ENCODE measurements at places on chromosomes 5 and 9.

DNA sequence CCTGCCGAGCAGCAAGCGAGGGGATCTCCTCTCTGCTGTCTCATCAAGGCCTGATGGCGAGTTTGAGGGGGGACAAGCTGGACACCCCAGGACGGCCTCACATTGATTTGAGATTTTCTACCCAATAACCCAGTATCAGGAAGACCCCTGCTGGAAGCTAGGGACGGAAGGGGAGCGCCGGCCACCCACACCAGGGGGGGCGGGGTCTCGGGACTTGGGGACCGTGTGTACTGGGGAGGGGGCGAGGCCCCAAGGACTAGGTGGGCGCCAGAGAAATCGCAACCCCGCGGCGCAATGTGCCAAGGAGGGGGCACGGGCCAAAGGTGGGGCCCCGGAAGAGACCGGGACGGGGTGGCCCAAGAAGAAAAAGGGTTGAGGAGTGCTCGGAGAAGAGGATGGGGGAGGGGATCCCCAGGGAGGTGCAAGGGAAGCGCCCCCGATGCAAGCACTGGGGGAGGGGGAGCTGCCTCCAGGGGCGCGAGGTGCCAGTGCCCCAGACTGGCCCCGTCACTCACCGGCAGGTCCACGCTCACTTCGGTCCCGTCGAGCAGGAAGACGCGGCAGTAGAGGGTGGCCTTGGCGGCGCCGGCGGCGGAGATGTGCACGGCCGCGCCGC, 1.1 kb downstream of the EPB41L4B start:
- no peak for DNase-seq

DNA sequence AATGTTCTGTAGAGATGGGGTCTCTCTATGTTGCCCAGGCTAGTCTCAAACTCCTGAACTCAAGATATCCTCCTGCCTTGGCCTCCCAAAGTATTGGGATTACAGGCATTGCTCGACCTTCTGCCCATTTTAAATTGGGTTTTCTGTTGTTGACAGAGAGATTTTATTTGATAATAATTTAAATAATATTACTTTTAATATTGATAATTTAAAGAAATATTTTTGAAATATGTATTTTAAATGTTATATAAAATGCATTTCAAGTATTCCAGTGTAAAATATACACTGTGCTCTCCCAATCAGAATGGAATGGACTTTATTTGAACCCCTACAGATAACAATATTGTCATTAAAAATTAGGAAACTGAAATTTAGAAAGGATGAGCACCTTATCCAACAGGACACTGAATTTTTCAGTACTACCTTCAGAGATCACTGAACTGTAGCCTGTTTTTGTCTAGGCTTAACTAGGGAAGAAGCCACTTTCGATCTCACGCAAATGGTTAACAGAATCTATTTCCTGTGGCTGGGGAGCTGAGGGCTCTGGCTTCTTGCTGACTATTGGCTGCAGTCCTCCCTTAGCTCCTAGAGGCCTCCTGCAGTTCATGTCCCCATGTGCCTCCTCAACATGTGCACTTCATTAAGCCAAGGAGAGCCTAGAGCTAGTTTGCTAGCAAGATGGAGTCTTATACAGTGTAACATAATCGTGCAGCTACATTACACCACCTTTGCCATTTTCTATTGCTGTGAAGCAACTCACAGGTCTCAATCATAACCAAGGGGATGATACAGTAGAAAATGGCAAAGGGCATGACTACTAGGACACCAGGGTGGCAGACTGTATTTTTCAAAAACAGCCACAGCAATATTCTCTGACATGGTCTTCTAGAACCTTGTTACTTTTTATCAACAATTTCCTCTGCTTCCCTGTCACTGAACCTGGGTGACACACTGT, 150.0 kb downstream of the CDC42SE2 start:
- no peak for DNase-seq

GRCh38 chr9:133976191-133976861, 15.8 kb downstream of the VAV2 start:
- DNase-seq, result no peak

GRCh38 chr9:91179237-91180138, 182.2 kb downstream of the AUH start:
- DNase-seq, result no peak

DNA sequence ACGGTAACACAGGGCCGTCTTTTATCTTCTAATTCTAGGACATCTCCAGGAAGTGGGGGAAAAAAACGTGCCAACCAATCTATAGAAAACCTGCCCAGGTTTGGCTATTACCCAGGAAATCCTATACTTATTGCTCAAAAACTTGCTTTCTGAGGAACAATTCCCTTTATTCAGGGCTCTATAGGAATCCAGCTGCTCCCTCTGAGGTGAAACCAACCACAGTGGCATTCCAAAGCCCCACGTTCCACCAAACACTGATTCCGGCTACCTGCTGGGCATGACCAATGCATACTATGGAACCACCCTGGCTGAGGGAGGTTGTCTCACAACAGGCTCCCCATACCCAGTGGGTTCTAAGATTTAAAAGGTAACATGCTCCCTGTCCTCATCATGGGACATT, 57.6 kb downstream of the GLIS3 start:
- DNase-seq, result no peak

DNA sequence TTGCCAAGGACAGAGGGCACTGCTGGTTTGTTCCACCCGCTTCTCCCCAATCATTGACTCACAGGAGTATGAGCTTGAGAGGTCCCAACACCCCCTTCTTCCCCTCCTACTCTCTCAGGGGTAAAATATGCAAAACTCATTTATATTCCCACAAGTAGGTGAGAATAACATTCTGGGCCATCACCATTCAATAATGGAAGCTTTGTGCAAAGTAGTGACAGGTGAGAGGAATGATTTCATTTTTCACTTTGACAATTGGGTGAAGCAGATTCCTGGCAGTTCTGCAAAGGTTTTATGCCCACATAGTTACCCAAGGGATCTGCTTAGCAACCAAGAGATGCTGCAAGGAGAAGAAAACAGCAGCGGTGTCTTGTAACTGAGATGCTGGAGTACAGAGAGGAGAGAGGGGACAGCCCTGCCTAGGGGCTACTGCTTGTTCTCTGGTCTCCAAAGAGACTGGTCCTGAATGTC, 137.6 kb downstream of the CMYA5 start:
- DNase-seq, result no peak

DNA sequence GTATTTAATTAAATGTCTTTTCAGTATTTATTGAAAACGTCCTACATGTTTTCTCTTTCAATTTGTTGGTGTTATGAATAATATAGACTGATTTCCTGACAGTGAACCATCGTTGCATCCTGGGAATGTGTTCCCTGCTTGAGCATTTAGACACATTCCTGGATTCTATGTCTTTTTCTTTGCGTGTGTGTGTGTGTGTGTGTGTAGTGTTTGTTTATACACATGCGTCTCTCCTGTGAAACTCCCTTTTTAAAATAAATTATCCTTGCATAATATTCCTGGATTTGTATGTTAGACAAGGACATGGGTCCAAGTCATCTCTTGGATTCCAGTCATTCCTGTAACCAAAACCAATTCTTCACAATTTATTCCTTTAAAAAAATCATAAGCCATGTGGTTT, 153.4 kb downstream of the HSPA4 start:
- DNase-seq, result no peak

DNA sequence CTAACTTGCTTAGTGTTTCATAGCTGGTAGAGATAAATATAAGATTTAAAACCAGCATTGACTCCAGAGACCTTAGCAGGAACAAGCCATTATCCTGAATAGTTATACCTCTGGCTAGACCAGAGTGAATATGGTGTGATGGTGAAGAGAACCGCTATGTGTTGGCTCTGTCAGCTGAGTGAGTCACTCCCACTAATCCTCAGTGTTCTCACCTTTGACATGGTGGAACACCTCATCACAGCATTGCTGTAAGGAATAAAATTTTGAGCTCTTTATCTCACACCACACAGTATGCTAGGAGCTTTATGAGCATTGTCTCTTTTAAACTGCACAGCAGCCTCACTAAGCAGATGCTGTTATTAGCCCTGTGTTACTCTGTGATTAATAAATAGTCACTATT, 90.7 kb upstream of the DHFR start:
- DNase-seq, result no peak

DNA sequence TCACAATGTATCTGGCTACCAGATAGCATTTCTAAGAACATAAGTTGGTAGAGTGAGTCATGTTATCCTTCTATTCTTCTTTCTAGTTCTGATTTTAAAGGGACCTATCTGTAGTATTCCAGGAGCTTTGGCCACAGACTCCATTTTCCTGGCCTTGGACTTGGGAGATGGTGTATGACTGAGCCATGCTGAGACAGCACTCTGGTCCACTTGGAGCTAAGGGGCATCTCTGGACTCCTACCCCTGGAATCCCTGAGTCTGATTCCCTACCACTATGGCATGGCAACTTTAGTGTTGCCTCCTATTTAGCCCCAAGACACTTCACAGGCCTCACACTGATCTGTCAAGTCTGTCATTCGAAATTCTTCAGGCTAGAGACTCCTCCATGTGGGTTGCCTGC, 58.8 kb downstream of the BAAT start:
- DNase-seq, result no peak

DNA sequence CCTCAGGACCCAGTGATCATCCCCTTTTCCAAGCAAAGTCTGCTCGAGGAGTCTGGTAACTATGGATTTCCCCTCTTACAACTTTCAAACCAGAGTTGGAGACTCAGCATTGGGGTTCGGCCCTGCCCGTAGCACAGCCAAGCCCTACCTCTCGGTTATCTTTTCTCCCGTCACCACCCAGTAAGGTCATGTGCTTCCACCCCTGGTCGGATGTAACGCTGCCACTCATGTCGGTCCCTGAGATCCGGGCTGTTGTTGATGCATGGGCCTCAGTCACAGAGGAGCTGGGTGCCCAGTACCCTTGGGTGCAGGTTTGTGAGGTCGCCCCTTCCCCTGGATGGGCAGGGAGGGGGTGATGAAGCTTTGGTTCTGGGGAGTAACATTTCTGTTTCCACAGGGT, 1.2 kb downstream of the GALT start:
- DNase-seq, result no peak

DNA sequence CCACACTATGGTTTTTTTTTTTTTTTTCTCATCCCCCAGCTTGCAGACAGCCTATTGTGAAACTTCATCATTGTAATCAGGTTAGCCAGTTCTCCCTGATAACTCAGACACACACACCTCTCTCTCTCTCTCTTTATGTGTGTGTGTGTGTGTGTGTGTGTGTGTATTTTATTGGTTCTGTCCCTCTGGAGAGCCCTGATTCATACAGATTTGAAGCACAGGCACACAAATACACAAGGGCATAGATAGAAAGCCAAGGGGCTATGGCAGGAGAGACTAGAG, 20.6 kb upstream of the VCAN start:
- DNase-seq, result peak; percentile 52

DNA sequence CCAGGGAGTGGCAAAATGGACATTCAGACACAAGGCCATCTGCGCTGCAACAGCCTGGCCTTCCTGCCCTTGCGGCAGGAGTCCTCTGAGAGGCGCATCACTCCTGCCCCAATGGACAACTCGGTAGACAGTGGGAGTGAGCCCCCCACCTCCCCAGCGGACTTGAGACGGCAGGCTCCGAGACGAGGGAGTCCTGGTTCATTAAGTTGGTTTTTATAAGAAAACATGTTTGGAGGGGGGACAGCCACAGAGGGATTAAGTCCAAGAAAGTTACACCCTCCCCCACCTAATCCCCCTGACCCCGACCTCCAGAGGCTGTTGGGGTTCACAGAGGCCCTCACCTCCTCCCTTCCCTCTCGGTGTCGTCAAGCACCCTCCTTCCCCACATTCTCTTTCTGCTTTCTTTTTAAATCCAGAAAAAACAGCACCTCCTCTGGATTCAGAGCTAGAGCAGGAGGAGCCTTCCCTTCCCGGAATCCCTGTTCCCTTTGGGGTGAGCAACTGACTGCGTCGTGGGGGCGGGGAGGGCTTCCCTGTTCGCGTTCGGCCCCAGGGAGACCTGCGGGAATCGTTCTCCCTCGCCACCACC, 1.8 kb upstream of the EGR1 start:
- no peak for DNase-seq

- no peak for DNase-seq
Observed at GRCh38 chr9:126532951-126533925, 80.5 kb upstream of the LMX1B start.

- no peak for DNase-seq
Observed at GRCh38 chr5:760363-761058, 24.0 kb downstream of the ZDHHC11B start.

- no peak for DNase-seq
Observed at GRCh38 chr9:13485068-13485596, 205.6 kb upstream of the MPDZ start.

GRCh38 chr9:72974501-72974900, 21.6 kb upstream of the ALDH1A1 start:
- DNase-seq, result no peak

- peak; percentile 99 for DNase-seq
Observed at GRCh38 chr5:102845041-102845440, 89.9 kb downstream of the PAM start.

- DNase-seq, result no peak
Observed at GRCh38 chr9:70852711-70853240, 268.6 kb downstream of the TRPM3 start.

DNA sequence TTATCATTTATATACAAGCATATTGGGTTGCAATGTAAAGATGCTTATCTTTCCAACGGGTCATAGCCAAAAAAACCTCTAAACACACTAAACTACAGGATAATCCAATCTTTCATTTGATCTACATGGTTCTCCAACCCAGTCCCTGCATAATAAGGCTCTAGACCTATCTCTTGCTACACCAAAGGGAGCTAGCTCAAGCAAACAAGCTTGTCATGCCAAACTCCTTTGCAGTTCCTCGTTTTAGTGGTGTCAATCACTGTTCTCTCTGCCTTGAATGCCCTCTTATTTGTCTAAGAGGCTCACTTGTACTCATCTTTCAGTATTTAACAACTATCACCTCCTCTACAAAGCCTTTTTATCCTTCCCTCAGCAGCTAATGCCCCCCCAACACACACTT, 5.6 kb downstream of the HOMER1 start:
- DNase-seq, result no peak

GRCh38 chr9:68419901-68420300, 63.5 kb downstream of the PGM5 start:
- no peak for DNase-seq

- DNase-seq, result no peak
Observed at GRCh38 chr5:176902911-176903664, 3.9 kb upstream of the HK3 start.

- DNase-seq, result no peak
Observed at GRCh38 chr5:36982146-36982545, 105.6 kb downstream of the NIPBL start.

GRCh38 chr9:22158927-22159346, 149.8 kb upstream of the CDKN2B start:
- DNase-seq, result peak; percentile 98

GRCh38 chr5:165263536-165263935, 1758.1 kb downstream of the MAT2B start:
- DNase-seq, result peak; percentile 19

- DNase-seq, result no peak
Observed at GRCh38 chr9:120612218-120612617, 32.3 kb upstream of the CDK5RAP2 start.

DNA sequence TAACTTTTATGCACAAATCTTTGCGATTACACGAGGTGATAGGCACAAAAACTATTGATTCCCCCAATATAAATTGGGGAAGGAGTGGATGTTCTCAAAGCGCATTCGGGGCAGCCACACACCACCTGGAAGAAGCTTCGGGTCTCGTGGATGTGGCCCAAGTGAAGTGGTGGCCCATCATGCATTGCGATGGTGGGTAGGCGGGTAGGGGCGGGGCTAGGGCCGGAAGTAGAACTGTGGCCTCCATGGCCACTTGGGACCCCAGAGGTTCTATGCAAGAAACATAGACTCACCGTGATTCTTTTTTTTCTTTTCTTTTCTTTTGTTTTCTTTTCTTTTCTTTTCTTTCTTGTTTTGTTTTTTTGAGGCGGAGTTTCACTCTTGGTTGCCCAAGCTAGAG, 86.4 kb upstream of the SLC44A1 start:
- DNase-seq, result no peak

- no peak for DNase-seq
Observed at GRCh38 chr5:143886651-143887638, 75.0 kb downstream of the HMHB1 start.

All from SW480 (cell line).